ENCODE measurements at places on chromosomes 3 and 15. TPM values are rescaled to one million over a fixed set of nuclear protein-coding genes. Genes with fewer than 3 reads are reported as not detected.

DNA sequence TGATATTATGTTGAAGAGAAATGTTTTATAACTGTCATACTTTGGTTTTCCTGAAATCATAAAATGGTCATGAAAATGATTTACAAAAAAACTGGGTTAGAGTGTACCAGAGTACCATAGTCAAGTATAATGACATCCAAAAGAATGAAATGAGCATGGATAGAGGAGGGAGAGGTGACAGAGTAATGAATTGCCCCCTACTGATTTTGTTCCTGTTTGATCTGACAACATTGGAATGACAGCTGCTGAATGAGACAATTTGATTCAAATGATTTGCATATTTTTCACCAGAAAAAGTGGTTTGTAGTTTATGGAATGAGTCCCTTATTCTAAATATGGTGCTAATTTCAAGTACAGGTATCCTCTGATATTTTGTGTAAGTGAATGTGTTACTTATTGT lies 271.7 kb downstream of the CNTN4 start:
- DNase-seq: peak; percentile 17

DNA sequence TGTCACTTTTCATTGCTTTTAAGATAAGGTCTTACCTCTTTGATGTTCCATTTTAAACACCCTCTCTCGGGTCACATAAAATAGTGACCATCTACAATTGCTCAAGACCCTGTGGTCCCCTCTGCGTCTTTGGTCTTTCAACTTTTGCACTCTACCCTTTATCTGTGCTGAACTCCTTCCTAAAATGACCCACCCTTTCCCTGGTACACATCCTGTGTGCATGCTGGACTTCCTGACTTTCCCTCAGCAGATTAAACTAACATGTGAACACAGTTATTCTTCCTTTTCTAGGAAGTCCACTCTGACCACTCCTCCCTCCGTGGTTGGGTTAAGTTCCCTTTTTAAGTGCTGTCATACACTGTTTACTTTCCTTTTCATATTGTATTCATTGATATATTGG lies 414.2 kb downstream of the GABRB3 start:
- no peak for DNase-seq

The MYEF2 gene
- 112 TPM for total RNA-seq

- DNase-seq: peak; percentile 75
Observed at GRCh38 chr3:28915741-28916500, 364.9 kb upstream of the RBMS3 start.

DNA sequence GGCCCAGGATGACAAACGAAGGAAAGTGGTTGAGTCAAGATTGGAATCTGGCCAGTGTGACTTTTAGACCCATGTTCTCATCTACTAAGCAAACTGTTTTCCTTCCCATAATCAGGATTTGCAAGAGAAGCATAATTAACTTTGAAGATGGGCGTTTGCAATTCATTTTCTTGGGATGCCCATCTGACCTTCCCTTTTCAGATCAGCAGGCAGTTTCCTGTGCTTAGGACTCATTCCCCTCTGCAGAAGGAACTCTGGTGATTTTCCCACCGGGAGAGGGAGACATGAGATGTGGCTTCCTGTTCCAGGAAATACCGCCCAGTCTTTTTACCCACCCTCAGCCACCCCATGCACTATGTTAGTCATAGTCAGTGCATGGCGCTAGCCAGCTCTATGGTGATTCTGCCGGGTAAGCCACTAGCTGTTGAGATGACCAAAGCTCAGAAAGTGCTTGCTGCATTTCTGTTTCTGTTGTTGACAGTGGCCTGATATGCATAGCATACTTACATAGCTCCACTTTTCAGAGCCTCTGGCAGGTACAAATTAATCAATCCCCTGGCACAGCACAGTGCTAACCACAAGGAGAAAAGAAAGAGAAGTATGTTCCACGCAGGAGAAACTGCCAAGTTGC lies 129.4 kb downstream of the VGLL4 start:
- peak; percentile 85 for DNase-seq

The EFCC1 gene
- not detected for total RNA-seq

- no peak for DNase-seq
Observed at GRCh38 chr3:57141719-57142410, 23.3 kb downstream of the IL17RD start.
